ENCODE measurements at places on chromosomes 1 and 21.

DNA sequence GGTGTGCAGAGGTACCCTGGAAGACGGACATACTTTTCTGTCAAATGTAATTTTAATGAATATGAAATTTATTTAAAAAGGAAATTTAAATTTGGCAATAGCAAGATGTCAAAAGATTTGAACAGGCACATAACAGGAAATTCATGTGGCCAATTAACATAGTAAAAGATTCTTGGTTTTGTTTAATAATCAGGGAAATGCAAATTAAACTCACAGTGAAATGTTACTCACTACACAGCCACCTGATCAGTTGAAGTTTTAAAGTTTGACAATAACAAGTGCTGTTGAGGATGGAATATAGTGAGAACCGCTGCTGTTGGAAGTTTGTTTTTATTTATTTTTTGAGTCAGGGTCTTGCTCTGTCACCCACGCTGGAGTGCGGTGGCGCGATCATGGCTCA lies 63.9 kb downstream of the TEX35 start:
- no peak for DNase-seq

DNA sequence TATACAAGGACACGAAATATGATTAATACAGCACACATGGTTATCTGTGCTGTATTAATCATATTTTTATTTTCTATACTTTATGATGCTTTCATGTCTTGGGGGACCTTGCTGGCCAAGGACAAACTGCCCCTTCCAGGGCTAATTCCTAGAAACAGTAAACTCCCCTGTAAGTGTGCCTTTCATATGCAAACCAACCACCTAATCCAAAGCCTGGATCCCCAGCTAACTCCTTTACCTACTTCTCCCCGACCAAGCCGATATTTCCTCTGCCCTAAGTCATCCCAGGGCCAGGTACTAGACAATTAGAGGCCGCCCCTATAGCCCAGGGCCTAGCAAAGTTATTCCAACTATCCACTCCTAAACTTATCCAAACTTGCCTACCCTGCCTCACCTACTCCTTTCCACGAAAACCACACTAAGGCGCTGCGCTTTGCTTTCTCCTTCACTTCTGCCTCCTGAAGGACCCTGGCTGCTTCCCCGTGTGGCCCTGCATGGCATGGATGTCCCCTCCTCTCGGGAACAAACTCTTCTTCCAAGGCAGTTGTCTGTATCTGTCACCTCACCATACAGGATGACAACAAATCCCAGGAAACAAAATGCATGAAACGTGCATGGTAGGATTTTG lies 10.2 kb downstream of the SH3BP5L start:
- no peak for DNase-seq

GRCh38 chr1:180282401-180283044 lies 52.5 kb downstream of the LHX4 start:
- DNase-seq: no peak

DNA sequence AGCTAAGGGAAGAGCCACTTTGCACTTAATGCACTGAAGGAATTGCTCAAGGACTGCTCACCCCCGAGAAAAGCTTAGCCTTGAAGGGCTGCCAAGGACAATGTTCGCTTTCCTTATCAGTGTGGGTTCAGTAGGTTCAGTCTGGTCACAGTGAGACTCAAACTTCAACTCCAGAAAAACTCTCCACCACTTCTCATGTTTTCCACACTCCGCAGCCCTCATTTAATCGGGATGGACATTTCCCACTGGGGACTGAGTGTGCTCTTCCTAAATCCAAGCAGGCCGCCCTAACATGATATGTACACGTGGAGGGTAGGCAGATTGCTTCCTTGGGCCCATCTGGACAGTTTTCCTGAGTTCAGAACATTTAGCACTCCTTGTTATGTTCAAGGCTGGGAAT lies 19.5 kb downstream of the SUSD4 start:
- DNase-seq: no peak

GRCh38 chr21:46062471-46063211 lies 35.3 kb upstream of the COL6A2 start:
- no peak for DNase-seq

DNA sequence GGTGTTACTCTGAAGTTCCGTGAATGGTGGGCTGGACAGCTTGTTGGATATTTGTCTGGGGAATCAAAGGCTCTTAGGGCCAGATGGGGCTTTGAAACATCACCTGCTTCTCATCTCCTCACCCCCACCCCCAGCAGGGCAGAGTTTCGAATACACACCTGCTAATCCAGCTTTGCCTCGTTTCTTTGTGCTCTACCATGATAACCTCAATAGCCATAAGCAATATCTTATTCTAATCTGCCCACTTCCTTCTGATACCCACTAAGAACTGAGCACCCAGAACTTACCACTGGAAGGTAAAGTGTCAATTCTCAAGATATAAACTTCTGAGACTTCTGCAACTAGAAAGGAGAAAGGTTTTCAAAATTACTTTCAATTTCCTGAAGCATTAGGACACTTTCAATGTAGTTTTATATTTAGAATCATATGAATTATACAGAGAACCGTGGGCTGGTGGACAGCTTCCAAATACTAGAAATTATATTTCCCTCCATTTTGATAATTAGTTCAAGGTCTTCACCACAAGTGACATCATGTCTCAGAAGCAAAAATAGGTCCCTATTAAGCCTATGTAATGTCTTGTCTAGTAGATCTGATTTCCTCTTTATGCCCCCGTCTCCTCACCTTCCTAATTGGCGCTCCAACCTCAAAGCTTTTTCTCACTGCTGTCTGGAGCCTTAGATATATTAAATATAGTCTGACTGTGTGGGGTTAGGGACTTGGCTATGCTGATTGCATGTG lies 64.4 kb upstream of the NEK2 start:
- no peak for DNase-seq

DNA sequence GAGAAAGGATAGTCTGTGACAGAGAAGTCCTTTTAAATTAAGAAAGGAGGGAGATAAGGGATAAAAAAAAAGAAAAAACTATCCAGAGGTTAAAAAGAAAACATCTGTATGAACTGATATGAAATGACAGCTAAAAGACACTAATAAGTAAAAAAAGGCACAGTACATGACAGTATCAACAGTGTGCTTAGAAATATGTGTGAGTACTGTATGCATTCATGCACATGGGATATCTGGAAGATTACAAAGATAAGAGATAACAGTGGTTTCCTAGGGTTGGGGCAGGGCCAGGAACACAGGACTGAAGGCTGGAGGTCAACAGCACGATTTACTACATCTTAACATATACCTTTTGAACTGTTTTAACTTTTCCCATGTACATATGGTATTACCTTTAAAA lies 13.3 kb downstream of the PTP4A2 start:
- no peak for DNase-seq

DNA sequence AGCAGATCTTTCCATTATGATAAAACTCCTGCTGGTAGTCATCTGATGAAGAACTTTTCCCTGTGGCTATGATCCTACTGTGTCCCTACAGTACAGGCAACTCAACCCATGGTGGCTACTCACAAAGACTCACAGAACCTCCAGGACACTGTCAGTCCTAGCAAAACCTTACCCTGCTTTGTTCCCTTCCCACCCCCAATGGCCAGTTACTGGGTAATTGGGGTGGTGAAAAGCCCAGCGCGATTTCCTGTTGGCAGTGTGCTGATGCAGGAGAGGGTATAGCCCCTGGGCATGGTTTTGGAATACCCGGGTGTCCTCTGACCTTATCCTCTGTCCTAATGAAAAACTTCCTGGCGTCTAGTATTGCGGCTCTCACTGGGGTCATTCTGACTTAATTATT lies 533 bp upstream of the RGL1 start:
- no peak for DNase-seq

DNA sequence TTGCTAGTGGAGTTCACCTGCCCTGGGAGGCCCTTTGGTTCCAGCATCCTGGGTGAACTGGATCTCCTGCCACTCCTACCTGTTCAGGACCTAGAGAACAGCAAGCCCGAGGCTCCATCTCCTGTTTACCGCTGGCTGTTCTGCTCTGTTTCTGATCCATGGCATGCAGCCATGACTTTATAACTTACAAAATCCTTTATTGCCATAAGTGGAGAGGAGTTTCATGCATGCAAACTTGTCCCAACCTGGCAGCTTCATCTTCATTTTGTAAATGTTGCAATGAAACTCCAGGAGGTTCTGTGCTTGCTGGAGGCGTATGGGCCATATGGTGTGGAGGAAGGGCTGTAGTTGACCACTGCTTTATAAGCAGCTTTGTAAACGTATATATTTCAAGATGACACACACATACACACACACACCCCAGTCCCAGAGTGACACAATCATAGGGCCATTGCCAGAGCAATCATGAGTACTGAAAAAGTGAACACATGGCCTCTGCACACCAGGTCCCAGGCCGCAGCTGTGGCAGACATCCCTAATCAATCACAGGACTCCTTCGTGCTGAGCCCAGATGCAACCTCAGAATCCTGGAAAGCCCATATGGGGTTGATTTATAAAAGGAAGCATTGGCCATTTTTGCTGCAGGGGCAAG lies 69.0 kb downstream of the UBIAD1 start:
- no peak for DNase-seq

GRCh38 chr1:244111027-244111426 lies 59.9 kb downstream of the ZBTB18 start:
- DNase-seq: no peak

DNA sequence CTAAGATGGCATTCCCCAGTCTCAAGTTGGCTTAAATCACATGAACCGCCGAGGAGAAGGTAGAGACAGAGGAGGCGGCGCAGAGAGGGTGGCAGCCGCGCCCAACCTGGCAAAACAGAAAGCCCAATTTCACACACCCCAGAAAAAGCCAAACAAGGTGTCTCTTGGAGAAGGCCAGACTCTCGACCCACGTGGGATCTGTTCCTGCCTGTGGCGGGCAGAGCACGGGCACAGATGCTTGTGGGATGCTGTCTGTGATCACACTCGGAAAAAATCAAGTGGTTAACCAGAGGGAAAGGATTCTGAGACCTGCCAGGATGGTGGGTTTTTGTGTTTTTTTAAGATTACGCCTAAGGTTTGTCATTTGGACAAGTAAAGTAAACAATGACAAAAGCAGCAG lies 80.7 kb downstream of the MRPL37 start:
- DNase-seq: no peak

GRCh38 chr1:232404981-232405731 lies 224.8 kb downstream of the SIPA1L2 start:
- no peak for DNase-seq

DNA sequence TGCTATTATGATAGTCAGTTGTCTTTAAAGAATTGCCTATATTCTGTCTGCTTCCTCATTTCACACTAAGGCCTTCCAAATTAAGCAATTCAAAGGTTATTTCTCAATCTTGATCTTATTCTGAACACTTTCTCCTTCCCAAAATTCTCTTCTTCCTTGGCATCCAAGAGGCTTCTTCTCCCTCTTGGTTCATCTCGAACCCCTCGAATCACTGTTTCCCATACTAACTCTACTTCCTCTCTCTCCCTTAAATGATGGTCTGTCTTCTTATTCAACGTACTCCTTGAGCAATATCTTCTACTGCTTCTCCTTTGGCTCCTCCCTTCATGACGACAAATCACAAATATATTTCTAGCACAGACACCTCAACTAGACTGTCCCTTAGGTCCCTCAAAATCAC lies 4.5 kb downstream of the COPA start:
- no peak for DNase-seq

Measured in stimulated activated CD4-positive, alpha-beta T cell treated with anti-CD3 and anti-CD28 coated beads, Interleukin-4, amount 100 ng/mL, for 4 hours (primary cell).